ENCODE measurements at places on chromosomes 1 and 21.
A peak's percentile ranks its signal among the peaks of the same experiment; 100 is the strongest.

DNA sequence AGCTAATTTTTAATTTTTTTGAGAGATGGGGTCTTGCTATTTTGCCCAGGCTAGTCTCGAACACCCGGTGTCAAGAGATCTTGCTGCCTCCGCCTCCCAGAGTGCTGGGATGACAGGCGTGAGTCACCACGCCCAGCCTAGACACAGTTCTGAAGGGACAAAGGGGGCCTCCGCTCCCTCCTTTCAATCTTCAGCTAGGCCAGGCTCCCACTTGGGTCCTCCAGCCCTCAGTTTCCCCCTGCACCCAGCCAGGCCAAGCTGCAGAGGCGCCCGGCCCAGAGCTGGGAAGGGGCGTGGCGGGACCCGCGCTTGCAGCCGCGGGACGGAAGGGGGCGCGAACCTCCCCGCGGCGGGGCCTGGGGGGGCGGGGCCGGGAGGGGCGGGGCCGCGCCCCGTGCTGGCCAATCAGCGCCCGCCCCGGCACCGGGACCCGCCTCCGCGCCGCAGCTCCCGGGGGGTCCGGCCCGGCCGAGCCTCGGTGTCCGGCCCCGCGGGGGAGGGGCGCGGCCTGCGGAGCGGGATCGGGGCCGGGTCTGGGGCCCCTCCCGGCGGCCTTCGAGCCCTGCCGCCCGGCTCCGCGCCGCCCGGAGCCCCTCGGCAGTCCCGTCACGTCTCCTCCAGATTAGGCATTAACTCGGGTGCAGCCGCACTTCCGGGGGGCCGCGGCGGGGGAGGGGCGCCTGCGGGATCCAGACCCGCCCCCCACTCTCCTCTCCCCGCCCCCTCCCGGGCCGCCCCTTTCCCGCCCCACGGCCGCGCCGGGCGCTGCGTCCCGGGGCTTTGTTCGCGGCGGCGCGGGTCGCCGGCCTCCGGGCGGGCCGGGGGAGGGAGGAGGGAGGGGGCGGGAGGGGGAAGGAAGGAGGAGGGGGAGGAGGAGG is 559 bp upstream of the AGRN start:
- DNase-seq, result peak; percentile 47

DNA sequence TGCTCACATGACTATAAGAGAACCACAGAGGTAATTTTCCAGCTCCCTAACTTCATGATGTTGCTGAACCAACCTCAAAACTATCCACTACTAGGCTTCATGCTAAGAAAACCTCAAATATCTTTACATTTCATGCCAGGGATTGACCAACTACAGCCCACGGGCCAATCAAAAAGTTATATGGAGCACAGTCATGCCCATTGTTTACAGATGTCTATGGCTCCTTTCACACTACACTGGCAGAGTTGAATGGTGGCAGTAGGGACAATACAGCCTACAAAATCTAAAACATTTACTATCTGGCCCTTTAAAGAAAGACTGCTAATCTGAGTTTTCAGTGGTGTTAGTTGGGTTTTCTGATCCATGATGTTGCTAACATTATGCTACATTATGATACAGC is 154.8 kb downstream of the TM2D1 start:
- DNase-seq, result no peak

DNA sequence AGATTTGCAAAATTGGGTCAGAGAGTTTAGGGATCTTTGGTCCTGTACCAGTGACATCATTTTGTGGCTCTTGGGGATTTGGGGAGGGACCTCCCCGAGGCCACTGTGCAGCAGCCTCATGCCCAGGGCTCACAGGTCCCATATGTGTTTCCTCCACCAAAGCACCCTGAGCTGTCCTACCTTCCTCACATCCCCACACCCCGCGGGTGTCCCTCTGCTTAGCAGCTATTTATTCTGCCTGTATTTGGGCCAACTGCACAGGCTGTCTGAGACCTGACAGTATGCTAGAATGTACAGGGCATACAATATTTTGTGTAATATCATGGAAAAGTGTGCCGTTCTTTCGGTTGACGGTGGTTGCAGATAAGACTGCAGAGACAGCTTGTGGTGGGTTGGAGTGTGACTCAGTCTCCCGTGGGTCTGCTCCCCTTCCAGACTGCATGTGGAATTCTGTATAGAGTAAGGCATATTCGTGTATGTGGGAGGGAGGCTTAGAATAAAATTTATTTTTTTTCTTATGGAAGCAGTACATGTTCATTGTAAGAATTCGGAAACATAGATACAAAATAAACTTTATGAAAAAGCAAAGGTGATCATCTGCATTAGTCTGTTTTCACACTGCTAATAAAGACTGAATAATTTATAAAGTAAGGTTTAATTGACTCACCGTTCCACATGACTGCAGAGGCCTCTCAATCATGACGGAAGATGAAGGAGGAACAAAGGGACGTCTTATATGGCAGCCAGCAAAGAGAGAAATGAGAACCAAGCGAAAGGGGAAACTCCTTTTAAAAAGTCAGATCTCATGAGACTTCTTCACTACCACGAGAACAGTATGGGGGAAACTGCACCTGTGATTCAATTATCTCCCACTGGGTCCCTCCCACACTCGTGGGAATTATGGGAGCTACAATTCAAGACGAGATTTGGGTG is 84.4 kb downstream of the ADARB1 start:
- no peak for DNase-seq

- no peak for DNase-seq
These were observed 68.5 kb upstream of the PLXNA2 start for GRCh38 chr1:208312706-208313105.

DNA sequence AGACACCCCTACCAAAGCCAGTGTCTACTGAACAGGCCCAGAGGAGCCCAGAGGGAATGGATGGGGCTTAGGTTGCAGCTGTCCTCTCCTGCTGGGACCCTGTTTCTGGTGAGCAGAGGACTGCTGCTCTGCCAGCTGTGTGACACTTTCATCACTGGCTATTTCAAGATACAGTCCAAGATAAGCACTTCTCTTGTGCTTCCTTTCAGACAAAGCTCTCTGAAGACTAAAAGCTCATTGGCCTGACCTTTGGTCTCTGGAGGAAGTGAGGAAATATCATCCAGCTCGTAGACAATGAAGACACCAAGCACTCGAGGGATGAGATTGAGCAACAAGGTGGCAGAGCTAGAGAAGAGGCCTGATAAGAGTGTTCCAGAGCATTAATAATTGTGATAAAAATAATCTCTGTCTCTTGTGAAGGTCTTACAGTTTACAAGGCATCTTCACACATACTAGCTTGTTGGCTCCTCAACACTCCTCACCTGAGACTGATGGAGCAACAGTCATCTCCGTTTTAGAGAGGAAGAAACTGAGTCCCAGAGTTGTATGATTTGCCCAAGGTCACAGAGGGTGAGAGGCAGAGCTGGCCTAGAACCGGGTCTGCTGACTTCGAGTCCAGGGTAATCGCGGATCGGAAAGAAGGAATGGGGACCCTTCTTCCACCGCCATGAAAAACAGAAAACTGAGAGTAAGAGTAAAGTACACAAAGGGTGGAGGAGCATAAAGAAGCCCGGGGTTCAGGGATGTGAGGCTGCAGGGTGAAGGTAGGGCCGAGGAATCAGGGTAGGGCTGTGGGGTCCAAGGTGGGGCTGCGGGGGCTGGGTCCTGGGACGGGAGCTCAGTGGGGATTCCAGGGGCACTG is 666 bp downstream of the PAFAH2 start:
- DNase-seq, result no peak

DNA sequence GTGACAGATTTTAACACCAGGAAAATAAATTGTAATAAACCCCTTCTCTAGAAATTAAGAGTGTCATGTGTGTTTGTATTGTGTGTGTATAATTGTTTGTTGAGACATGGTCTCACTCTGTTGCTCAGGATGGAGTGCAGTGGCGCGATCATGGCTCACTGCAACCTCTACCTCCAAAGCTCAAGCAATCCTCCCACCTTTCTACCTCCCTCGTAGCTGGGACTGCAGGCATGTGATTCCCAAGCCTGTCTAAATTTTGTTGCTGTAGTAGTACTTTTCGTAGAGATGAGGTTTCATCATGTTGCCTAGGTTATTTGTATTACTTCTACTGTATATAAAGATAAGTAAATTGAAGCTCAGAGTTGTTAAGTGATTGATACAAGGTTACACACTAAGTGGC is 68.5 kb upstream of the RAVER2 start:
- DNase-seq, result no peak

DNA sequence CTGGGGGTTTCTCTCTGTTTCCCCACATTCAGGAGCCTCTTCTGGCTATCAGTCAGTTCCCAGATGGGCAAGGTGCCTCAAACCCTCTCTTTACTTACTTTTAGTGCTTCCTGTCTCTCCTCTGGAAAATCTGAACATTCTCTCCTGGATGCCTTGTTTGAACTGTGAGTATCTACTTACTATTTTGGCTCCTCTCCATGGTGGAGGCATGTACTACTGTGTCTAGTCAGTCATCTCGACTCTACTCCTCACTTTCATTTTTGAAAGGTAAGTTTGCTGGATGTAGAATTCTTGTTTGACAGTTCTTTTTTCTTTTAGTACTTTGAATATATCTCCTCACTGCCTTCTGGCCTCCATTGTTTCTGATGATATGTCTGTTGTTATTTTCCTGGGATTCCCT is 70.9 kb upstream of the FAM78B start:
- no peak for DNase-seq

- no peak for DNase-seq
These were observed 57.4 kb downstream of the LGR6 start for GRCh38 chr1:202250982-202251381.

DNA sequence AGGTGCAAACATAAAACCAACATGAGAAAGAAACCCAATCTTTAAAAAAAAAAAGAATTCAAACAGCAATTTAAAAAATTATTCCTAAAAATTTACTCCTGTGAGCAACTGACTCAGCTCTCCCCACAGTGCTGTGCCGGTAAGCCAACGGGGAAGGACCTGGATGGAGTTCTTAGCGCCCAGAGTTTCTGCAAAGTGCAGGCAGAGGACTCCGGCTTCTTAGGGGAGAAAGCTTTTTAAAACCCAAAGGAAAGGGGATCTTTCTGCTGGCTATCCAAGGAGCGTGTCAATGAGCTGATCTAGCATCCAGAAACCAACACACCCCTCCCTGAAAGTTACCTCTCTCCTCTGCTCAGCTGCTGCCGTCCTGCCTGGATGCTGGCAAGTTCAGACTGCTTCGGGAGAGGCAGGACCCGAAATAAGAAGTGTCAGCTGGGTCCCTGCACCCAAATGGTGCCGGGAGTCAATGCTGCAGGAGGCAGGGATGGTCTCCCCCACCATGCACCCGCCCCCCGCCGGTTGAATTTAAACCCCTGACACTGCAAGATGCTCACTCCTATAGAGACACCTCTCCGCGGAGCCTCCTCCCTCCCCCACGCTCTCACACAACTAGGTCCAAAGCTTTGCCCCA is 32.2 kb upstream of the H6PD start:
- no peak for DNase-seq

- DNase-seq, result no peak
These were observed 45.0 kb downstream of the GORAB start for GRCh38 chr1:170576980-170577379.

- DNase-seq, result no peak
These were observed 27.5 kb downstream of the SLX9 start for GRCh38 chr21:44967082-44968047.

DNA sequence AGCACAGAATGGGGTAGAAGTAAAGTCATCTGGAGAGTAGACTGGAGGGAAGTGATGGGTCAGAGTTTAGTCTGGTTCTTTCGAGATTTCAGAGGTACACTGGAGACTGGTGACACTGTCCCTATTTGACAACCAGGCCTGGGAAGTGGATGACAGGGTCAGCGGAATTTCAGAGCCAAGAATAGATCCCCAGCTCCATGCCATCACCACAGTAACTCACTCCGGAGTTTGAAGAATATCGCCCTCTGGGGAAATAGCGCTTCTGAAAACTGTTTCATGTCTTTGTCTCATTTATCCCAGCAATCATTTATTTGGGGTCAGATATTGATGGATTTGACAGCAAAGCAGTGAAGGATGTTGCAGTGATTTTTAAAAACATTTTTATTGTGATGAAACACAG is 7.6 kb upstream of the NFASC start:
- no peak for DNase-seq

- DNase-seq, result no peak
These were observed 18.3 kb upstream of the NGF start for GRCh38 chr1:115356356-115356755.

- DNase-seq, result no peak
These were observed 72.1 kb upstream of the SIM2 start for GRCh38 chr21:36626791-36627190.

DNA sequence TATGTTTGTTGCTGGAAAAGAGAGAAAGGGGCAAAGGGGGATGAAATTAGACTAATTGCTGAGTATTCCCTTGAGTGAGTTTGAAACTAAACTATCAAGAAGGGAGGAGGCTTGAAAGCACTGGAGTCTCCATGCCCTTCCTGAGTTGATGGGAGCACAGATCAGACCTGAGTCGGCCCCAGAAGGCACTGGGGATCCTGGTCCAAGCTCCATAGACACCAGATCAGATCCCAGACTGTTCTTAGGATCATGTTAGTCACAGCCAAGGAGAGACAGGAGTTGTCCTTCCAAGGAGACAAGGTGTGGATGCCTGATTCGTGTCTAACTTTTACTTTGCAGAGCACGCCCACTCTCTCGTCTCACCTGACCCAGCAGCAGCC is 152.3 kb downstream of the NR5A2 start:
- DNase-seq, result no peak

- no peak for DNase-seq
These were observed 160.4 kb upstream of the SYT6 start for GRCh38 chr1:114314098-114314497.

DNA sequence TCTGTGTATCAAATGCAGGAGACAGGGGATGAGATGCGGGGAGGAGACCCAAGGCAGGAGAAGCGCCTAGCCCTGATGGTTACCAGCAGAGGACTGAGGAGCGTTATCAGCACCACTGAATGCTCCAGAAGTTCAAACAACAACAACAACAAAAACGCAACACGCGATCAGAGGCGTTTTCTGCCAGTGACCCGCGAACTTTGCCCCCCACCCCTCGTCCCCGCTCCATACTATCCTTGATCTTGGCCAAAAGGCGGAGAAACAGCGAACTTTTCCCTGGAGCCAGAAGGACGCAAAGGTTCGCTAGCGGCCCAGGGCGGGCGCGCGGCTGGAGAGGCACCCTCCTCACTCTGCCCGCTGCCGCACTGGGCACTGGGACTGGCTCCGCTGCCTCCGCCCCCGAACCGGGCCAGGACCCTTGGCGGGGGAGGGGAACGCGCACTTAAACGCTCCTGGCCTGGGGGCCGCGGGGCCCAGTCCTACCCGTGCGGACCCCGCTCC is 699 bp downstream of the ECHDC2 start:
- DNase-seq, result no peak

All from NCI-H774 (cell line).